ENCODE measurements at places on chromosomes 5 and 9.

DNA sequence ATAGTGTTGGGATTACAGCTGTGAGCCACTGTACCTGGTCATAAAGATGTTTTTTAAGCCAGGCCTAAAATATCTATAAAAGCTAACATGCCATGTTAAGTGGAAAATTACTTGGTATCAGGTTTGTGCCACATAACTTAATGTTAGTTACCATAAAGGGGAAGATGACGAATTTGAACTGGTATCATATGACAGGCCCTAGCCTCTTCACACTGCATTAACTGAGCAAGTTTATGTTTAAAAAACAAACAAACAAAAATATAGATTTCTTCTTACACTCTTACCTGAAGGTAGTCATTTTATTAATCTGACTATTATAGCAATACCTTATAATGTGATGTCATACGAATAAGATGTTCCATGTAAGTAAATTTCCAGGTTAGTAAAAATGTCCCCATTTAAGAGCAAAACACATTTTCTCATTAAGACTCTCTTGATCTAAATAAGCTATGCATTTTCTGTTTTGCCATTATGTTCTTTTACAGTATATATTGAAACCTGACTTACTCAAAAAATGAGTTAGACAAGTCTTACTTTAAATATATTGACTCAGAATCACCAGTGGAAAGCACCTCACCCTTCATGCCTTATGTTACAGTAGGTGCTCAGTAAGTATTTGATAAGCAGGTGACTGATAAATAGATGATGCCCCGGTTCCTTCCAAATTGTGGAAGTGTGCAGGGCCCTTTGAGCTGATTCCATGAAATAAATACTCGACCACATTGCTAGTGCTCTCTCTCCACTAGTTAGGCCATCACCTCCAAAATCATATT is 125.4 kb downstream of the CDC42SE2 start:
- peak; percentile 43 for DNase-seq

- no peak for DNase-seq
These were observed 298.6 kb downstream of the PARP8 start for GRCh38 chr5:50964746-50965653.

- DNase-seq = no peak
These were observed 27.0 kb downstream of the CDKN2A start for GRCh38 chr9:21967169-21967568.

GRCh38 chr5:31362931-31363568 is 168.8 kb downstream of the DROSHA start:
- no peak for DNase-seq

DNA sequence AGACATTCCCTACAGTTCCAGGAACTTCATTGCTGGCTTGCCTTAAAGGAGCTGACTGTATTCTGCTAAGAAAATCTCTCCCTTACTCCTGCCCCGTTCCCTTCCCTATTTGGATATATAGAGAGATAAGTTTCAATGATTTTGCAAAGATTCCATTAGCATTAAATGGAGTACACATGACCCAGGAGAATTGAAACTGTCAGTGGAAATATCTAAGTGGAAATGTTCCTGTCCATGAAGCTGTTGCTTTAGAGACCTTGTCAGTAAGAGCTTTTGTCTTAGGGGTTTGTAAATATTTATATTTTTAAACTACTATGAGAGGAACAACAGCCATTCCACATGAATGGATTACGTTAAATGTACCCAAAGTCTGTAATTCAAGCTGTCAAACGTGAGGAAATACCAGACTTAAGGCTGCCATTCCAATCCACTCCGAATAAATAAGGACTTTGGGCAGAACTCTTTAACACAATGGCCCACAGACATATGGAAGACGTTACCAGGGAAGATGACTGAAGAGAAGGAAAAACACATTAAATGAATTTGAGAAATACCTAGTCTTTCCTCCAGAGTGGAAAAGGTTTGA is 387.1 kb upstream of the PAPPA start:
- DNase-seq = no peak

GRCh38 chr5:68432682-68433081 is 217.1 kb downstream of the PIK3R1 start:
- no peak for DNase-seq

DNA sequence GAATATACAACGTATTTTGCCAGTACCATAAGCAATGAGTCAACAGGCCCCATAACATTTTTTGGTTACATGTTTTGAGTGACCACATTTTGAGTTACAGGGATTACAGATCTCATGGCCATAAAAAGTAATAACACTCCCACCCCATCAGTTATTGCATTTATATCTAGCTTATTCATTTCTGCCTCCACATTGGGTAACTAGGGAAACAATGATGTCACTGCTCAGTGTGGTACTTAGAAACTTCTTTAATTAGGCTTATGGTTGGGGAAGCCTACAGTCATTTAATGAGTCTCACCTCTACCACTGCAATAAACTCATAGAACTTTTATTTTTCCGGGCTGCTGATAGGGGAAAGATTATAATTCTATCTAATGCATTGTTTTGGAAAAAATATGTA is 39.9 kb upstream of the SMIM15 start:
- no peak for DNase-seq

- DNase-seq = no peak
These were observed 99.5 kb downstream of the GCNT1 start for GRCh38 chr9:76558465-76558864.

- no peak for DNase-seq
These were observed 267.5 kb downstream of the GABRB2 start for GRCh38 chr5:161278739-161279660.

GRCh38 chr5:165881259-165881658 is 2375.8 kb downstream of the MAT2B start:
- no peak for DNase-seq

GRCh38 chr5:134240421-134240962 is 14.6 kb upstream of the PPP2CA start:
- DNase-seq = no peak

DNA sequence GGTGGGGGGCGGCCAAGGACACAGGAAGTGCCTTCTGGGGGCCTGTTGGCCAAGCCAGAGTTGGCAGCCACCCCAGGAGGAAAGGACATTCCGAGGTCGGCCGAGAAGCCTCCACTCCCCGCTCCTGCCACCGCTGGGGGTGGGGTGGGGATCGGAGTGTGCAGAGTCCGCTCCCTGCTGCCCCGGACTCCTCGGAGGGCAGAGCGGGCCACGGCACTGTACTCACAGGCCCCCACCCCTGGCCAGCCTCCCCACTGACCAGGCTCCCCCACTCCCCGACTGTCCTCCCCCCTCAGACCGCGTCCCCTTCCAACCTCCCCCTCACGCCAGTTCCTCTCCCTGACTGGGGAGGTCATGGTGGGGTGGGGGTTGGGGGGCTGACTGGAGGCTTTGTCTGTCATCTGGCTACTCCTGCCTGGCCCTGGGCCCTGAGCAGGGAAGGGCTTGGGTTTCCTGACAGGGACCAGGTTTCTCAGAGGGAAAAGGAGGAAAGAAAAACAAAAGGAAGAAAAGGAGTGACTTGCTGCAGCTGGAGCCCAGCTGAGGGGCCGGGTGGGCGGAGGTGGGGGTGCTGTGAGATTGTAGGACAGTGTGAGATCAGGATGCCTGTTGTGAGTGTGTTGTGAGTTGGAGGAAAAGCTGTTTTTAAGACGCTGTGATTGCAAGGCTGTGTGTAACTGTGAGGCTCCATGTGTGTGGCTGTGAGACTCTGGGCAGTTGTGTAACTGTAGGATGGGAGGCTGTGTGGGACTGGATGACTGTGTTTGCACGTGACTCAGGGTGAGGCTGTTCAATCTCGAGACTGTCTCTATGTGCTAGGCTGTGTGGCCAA is 29.7 kb downstream of the CNTFR start:
- no peak for DNase-seq

All from CD4-positive, alpha-beta T cell treated with Interleukin-4 for 1 hour (primary cell).